Forelimb muscle (tissue), 1 donor: ENCODE measurements at places on chromosomes 3 and 15. TPM values are rescaled to one million over a fixed set of nuclear protein-coding genes. Genes with fewer than 3 reads are reported as not detected.

The DPPA2 gene
- not detected for polyA plus RNA-seq

The PP2D1 gene
- polyA plus RNA-seq, result 0.39 TPM

The PARP14 gene
- polyA plus RNA-seq, result 7.8 TPM

The GHSR gene
- not detected for polyA plus RNA-seq

The MYRIP gene
- 0.89 TPM for polyA plus RNA-seq

The IL17RE gene
- polyA plus RNA-seq, result 1.8 TPM

The SPINK8 gene
- not detected for polyA plus RNA-seq

The FAM174B gene
- 18.9 TPM for polyA plus RNA-seq

The ESYT3 gene
- polyA plus RNA-seq, result 20.7 TPM

The DAZL gene
- polyA plus RNA-seq, result not detected

The RASGRP1 gene
- polyA plus RNA-seq, result 0.18 TPM

The SNRPA1 gene
- polyA plus RNA-seq, result 33.8 TPM

The FBXL22 gene
- polyA plus RNA-seq, result 33.6 TPM

The CLDN11 gene
- polyA plus RNA-seq, result 1.7 TPM

The SIDT1 gene
- polyA plus RNA-seq, result 2.6 TPM

The GPR87 gene
- not detected for polyA plus RNA-seq

The CPLX3 gene
- not detected for polyA plus RNA-seq

The CACNA2D2 gene
- 4.3 TPM for polyA plus RNA-seq

The ROPN1 gene
- polyA plus RNA-seq, result 0.09 TPM

The ALDH1A3 gene
- polyA plus RNA-seq, result 17.6 TPM

The SPRED1 gene
- 23.6 TPM for polyA plus RNA-seq

The FGF7 gene
- 13.4 TPM for polyA plus RNA-seq

The P2RY12 gene
- polyA plus RNA-seq, result 0.92 TPM

The HCN4 gene
- polyA plus RNA-seq, result not detected

The ZNF710 gene
- 19.2 TPM for polyA plus RNA-seq

The SLC38A3 gene
- 3.9 TPM for polyA plus RNA-seq

The CAND2 gene
- polyA plus RNA-seq, result 59.0 TPM

The GOLGA6L7 gene
- polyA plus RNA-seq, result 0.15 TPM

The PLA1A gene
- polyA plus RNA-seq, result 0.22 TPM

The ONECUT1 gene
- not detected for polyA plus RNA-seq

The PAK6 gene
- 0.83 TPM for polyA plus RNA-seq

The PARP3 gene
- polyA plus RNA-seq, result 5.5 TPM

The UBA3 gene
- polyA plus RNA-seq, result 47.6 TPM

The TPRG1 gene
- 2.7 TPM for polyA plus RNA-seq

The AADACL2 gene
- not detected for polyA plus RNA-seq

The ADCY5 gene
- polyA plus RNA-seq, result 4.3 TPM

The HTR3E gene
- polyA plus RNA-seq, result not detected

The FSD2 gene
- 65.9 TPM for polyA plus RNA-seq

The PEX5L gene
- polyA plus RNA-seq, result 0.39 TPM

The KNG1 gene
- not detected for polyA plus RNA-seq

The PLA2G4E gene
- polyA plus RNA-seq, result 2.0 TPM

The EPHB3 gene
- polyA plus RNA-seq, result 33.9 TPM

The CFAP92 gene
- 1.1 TPM for polyA plus RNA-seq

The SLC27A2 gene
- polyA plus RNA-seq, result 0.09 TPM

The IRAK2 gene
- polyA plus RNA-seq, result 0.94 TPM

The PLSCR1 gene
- polyA plus RNA-seq, result 13.0 TPM

The FANCD2 gene
- polyA plus RNA-seq, result 6.9 TPM

The NOX5 gene
- 0.24 TPM for polyA plus RNA-seq

The PRSS50 gene
- 0.19 TPM for polyA plus RNA-seq

The AHSG gene
- not detected for polyA plus RNA-seq

The ALDH1A2 gene
- polyA plus RNA-seq, result 9.3 TPM

The ZBTB20 gene
- polyA plus RNA-seq, result 2.6 TPM

The CYP1A1 gene
- not detected for polyA plus RNA-seq

The FBXO45 gene
- polyA plus RNA-seq, result 14.5 TPM

The CELF6 gene
- polyA plus RNA-seq, result 1.7 TPM

The FLNB gene
- polyA plus RNA-seq, result 43.4 TPM
